Germinal center (tissue), 1 donor: ENCODE measurements at places on chromosomes 6 and 20.

- peak; percentile 61 for DNase-seq
These were observed 27.5 kb downstream of the LAMA5 start for GRCh38 chr20:62339647-62340062.

- DNase-seq, result peak; percentile 45
These were observed 71.2 kb downstream of the KIAA0319 start for GRCh38 chr6:24574809-24575208.

DNA sequence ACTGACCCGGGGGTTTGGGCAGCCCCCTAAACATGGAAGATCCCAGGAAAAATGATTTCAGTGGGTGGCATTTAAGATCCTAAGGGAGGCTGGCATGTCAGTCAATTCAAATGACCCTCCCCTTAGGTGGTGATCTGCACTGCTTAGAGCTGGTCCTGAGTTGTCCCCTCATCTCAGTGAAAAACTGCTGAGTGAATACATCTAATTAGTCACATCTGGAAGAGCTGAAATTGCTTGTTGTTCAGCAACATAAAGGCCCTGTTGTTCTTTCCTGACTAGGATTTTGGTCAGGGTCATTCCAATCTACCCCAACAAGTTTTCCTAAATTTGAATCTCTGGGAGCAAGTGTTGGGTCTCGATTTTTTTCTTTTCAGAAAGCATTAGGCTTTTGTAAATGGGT lies 126.4 kb downstream of the LCA5 start:
- no peak for DNase-seq

GRCh38 chr20:46357030-46357514 lies 48.8 kb upstream of the CDH22 start:
- DNase-seq, result no peak

- DNase-seq, result no peak
These were observed 60.7 kb downstream of the EZR start for GRCh38 chr6:158758451-158758860.

- DNase-seq, result peak; percentile 77
These were observed 61.3 kb downstream of the TRERF1 start for GRCh38 chr6:42390228-42390934.

GRCh38 chr20:33793011-33793931 lies 17.9 kb upstream of the CHMP4B start:
- DNase-seq, result no peak

DNA sequence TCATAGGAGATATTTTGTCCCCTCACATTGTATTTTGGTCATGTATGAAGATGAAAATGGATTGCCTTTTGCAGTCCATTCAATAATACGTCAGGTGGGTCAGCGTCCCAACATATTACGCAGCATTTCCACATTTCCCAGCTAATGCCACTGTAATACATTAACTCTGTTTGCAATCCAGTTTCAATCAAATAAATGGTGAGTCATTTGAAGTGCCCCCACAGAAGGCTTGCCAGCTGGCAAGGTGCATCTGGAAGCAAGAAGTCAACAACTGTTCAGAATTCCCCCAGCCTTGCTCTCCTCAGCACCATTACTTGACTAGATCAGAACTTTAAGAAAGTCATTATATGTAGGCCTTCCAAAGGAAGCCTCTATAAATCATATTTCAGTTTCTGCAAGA lies 50.4 kb downstream of the PHACTR1 start:
- no peak for DNase-seq

GRCh38 chr6:117483645-117484016 lies 1.2 kb downstream of the DCBLD1 start:
- no peak for DNase-seq

DNA sequence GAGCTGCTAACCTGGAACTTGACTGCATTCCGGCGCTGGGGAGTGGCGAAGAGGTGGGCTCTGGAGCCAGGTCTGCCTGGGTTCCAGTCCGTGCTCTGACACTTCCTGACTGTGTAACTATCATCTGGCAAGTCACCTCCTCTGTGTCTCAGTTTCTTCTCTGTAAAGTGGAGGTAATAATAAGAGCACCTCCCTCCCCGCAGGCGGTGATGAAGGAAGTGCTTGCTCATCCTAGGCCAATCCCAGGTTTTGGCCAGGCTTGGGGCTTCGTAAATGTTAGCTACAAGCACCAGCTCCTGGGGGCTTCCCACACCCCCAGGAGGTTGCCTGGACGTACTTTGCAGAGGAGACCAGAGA lies 32.8 kb downstream of the SNAI1 start:
- DNase-seq, result no peak

- no peak for DNase-seq
These were observed 173.7 kb downstream of the GRM1 start for GRCh38 chr6:146202570-146202969.

DNA sequence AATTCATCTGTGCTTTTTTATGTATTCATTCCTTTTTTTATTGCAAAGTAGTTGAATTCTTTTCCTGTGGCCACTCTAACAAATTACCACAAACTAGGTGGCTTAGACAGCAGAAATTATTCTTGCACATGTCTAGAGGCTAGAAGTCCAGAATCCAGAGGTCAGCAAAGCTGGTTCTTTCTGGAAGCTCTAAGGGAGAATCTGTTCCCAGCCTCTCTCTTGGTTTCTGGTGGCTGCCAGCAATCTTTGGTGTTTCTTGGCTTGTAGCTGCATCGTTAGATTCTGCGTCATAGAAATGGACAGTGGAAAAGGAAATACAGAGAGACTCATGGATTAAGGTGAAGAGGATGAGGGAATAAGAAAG lies 39.3 kb downstream of the GSTA2 start:
- no peak for DNase-seq

GRCh38 chr6:137191670-137192069 lies 18.2 kb upstream of the IL22RA2 start:
- no peak for DNase-seq

- no peak for DNase-seq
These were observed 651.3 kb upstream of the ARID1B start for GRCh38 chr6:156125844-156126243.

GRCh38 chr6:106513808-106514582 lies 115.3 kb downstream of the RTN4IP1 start:
- DNase-seq, result no peak

GRCh38 chr6:168420084-168420483 lies 20.9 kb upstream of the SMOC2 start:
- DNase-seq, result no peak

GRCh38 chr20:16828666-16829305 lies 80.6 kb downstream of the OTOR start:
- no peak for DNase-seq
